Cortex of kidney (tissue), 1 donor: ENCODE measurements at places on chromosomes 2 and 18.

DNA sequence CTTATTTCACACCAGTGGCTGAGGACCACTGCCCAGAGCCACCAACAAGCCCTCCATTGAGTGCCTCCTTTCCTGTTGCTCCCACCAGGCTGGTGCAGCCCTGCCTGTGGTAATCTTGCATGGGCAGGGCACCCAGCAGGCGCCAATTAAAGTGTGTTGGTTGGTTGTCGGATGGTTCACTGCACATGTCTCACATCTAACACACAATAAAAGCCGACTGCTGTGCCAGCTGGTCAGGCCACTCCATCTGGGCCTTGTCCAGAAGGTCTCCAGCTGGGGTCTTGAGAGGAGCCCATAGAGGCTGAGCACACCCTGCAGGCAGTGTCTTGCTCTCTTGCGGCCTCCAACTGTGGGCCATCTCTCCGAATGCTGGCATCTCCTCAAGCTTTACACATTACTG is 494.8 kb upstream of the KLHL29 start:
- no peak for DNase-seq

DNA sequence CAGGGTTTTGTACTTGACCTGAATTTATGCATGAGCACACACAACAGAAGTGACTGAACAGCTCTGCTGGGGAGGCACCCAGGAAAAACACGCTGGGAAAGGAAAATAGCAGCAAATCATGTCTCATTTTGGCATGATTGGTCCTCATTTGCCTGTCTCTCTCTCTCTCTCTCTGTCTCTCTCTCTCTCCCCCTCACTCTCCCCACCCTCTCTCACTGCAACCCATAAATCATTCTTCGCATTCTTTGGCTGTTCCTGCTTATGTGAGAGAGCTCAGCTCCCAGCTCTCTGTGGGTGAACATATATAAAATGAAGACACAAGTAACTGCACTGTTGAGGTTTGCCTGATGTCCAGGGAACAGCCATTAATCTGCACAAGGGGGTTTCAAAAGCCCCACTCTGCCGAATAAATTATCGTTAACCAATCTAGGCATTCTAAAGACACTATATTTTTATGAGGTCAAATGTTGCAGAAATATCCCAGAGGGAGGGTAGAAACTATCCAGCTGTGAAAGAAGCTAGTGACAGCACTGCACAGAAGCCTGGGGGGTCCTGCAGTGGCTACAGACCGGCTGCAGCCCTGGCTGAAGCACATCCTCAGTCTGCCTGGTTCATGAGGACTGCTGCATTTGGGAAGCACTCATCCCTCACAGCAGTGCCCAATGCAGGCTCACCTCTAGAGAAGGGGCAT is 260.3 kb downstream of the AFF3 start:
- DNase-seq: no peak

- DNase-seq: no peak
These were observed 11.0 kb downstream of the PLA2R1 start for GRCh38 chr2:160051371-160051800.

DNA sequence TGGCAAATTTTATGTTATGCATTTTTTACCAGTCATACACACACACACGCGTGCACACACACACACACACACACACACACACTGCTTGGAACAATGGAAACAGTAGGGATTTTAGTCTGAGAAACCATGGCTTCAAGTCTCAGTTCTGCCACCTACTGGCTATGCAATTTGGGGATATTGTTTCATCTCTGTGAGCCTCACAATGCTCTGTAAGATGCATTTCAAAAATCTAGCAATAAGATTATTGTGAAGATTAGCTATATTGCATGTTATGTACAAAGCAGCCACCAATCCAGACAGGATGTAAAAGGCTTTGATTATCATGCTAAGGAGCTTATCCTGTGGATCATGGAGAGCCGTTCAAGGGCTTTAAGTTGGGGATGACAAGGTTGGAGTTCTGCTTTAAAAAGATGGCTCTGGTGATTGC is 401.4 kb downstream of the NBAS start:
- no peak for DNase-seq

GRCh38 chr18:49030692-49031443 is 80.1 kb upstream of the SMAD7 start:
- DNase-seq: no peak

GRCh38 chr2:145887915-145888314 is 1368.0 kb upstream of the ZEB2 start:
- no peak for DNase-seq

DNA sequence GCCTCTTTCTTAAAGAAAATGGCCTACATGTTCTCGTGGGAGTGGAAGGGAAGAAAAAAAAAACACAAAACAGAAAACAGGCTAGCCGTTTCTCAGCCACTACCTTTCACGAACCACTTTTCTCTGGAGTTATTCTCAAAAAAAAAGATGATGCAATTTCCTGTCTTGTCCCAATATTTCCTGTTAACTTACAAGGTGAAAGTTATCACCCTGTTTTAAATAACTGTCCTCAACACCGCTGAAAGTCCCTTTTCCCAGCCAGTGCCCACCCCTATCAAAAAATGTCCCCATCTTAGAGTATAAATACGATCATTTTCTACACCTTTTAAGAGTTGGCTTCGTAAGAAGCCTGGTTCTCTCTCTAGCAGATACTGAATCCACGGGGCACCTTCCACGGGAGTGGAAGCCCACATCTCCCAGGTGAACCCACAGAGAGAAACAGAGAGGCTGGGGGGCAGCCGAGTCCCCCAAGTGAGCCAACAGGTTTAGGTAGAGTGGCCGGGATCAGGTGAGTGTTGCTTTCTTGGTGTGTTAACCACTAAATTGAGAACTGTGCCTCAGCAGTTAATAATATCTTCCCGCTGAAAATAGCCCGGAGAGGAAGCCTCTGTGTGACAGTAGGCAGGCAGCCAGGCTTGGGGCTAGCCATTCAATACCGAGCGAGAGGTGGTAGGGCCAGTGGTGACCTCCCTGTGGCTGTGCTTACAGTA is 15.9 kb downstream of the SMAD7 start:
- DNase-seq: no peak

DNA sequence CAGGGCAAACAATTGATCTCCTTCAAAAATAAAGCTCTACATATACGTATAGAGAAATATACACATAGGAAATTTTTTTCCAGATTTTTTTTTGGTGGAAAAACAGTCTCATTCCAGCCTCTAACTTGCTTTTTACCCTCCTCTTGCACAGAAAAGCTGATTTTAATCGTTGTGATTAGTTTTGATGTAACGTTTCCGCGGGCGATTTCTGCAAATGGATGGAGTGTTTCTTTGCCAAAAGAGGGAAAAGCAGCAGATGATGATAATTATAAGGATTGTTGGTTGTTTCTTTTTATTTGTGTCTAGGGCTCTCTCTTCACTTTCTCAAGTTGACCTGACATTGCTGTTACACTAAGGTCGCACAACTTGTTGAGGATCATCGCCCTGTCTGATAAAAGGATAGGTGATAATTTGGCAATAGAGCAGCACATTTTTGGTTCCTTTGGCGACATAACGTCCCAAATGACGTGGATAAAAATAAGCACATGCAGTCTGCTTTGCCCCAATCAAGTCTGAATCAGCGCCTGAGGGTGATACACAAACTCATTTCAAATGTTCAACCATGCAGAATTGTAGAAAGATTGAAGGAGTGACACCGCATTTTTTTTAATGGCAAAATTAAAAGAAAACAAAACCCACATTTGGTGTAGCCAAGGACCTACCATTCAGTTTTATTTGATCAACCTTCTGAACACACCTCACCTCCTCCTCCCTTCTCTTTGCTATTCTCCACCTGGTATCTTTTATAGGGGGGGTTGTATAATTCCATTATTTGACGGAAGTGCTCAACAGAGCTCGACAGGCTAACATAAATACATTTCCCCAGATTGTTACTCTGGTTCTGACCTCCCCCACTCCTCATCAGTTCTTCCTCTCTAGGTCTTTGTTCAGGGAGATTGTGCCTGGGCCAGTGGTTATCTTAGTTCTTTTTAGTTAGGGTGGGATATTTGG is 109.6 kb upstream of the KCTD1 start:
- DNase-seq: no peak

- no peak for DNase-seq
These were observed 12.7 kb upstream of the DES start for GRCh38 chr2:219405451-219405850.

DNA sequence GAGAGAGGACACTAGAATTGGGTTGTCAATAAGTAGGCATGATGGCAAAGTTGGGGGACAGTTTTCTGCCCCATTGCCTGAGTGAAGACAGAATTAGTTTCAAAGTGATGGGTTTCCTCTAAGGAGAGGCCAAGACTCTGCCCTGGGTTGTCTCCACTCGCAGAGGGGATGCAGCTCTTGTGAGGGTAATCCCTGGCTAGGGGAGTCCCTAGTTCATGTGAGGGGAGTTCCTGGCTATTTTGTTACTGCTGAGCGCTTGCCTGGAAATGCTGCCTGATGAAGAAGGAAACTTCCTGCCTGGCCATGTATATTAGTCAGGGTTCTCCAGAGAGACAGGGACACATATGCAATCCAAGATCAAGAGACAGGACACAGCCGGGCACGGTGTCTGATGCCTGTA is 501.5 kb downstream of the BCL11A start:
- DNase-seq: no peak

- DNase-seq: no peak
These were observed 54.1 kb downstream of the SLC9A4 start for GRCh38 chr2:102527086-102527485.

DNA sequence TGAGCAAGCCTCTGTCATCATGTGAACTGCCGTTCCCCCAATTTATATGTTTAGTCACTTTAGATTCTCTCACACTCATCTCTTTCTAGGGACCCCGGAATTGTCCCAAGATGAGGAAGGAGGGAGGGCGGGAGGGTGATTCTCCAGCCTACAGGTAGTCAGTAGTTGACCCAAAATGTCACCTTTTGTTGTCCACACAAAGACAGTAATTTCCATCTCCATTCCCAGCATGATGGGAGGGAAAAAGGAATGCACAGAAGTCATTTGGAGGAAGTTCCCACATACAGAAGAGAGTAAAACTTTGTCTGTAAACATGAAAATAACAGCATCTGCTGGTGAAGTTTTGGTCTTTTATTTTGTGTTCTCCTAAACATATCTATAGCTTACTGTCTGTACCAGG is 222.9 kb downstream of the KLHL29 start:
- DNase-seq: no peak

DNA sequence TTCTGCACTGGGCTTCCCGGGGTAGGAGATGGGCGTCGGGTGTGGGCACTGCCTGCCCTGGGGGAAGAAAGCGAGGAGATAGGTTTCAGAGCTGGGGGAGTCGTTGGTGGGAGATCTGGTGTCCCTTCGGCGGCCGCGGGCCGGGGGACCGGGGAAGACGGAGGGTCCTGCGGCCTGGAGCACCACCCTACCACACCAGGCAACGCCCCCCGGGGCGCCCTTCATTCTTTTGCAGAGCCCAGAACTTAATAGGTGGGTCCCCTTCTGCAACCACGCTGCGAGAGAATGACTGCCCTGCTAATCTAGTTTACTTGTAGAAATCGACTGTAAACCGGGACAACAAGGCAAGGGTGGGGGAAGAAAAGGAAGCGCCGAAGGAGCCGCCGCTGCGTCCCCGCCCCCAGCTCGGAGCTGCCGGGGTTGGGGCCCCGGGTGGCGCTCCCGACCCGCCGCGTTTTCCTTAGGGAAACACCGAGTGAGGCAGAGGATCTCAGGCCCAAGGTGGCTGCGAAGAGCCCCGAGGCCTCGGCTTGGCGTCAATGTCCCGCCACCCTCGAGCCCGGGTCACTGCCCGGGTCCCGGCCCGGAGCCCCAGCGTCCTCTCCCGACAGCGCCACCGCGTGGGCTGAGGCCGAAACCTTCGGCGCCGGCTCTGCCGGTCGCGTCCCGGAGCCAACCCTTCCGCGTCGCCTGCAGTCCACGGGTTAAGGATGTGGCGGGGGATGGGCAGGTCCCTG is 5.4 kb upstream of the SATB2 start:
- DNase-seq: no peak

DNA sequence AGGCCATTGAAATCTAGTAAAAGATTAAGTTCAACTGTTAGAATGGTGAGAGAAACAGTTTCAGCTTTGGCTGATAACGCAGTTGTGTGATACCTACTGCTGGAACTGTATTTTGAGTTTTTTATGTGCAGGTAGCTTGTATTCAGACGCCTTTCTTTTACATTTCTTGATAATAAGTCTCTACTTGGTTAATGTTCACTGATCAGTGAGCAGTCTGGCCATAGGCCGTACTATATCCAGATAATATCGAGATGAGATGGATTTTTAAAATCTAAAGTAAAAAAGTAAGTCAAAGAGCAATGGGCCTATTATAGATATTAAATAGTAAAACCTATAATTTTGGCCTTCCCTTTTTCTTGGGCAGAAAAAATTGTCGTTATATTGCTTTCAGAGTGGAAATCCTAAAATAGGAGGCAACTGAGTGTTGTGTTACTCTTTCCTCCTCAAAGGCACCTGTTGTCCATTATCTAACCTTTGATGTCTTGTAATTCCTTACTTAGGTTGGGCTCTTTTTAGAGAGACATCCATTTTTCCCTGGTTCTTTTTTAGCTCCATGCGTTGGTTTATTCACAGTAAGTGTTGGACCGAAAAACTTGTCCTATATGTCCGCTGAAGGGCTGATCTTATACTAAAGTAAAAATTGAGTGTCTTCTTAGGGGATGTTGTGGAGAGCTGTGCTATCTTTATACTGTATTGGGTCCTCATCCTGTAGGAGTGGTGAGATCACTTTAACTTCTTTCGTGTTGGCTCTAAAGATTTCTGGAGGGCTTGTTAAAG is 1.7 kb downstream of the EML4 start:
- no peak for DNase-seq

DNA sequence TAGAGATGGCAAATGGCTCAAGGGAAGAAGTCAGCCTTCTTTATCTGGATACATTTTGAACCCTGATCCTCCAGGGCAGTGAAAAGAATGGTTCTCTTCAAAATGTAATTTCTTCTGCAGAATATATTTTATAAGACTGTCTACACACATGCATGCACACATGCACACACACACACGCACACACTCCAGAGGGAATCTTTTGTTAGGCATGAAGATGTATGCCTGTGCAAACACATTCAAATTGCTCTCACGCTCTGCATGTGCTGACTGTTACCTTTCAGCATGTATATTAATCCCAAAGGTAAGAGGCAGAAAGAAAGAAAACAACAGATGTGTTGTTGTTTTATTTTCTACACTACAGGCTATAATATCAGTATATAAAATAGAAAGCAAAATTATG is 43.2 kb downstream of the SLC5A7 start:
- no peak for DNase-seq

DNA sequence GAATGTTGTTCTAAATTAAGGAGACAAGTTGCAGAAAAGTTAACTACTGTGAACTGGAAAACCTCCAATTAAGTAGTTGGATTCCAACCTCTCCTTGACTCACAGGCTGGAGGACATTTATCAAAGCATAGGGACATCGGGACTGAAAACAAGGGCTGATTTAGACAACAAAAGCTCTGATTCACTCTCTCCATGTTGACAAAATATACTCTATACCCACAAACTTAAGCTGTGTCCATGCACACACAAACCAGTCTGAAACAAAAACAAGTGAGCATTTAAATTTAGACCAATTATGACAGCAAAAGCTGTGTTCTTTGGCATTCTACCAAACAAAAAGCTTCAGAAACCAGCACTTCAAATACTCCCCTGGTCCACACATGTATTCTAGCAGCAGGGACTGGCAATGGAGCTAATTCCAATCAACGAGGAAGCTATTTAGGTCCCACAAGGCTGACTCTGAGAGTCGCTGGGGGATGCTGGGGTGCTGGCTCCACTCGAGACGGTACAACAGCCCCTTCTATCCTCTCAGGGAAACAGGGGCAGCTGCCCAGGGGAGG is 71.4 kb downstream of the NXPH2 start:
- DNase-seq: no peak
